ENCODE measurements at places on chromosomes 1 and 21.

- DNase-seq = no peak
Observed at GRCh38 chr1:174883409-174883808, 116.3 kb upstream of the CACYBP start.

GRCh38 chr21:15301736-15302135 lies 236.9 kb upstream of the NRIP1 start:
- no peak for DNase-seq

GRCh38 chr1:23177438-23178380 lies 9.1 kb upstream of the LUZP1 start:
- no peak for DNase-seq

DNA sequence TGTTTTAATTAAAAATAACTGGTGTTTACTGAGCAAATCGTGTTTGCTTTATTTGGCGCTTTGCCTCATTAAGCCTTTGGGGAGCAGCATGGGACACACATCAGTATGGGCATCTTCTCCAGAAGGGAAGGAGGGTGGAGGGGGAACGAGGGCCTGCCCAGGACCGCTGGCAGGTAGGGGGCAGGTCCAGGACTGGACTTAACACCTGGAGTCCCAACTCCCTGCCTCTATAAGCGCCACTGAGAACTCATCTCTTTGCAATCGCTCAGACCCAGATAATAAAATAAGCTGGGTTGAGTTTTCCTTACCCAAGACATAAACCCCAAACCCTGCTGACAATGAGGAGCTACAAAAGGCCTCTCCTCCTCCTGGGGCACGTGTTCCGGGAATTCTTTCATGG lies 15.1 kb downstream of the ABCG1 start:
- no peak for DNase-seq

DNA sequence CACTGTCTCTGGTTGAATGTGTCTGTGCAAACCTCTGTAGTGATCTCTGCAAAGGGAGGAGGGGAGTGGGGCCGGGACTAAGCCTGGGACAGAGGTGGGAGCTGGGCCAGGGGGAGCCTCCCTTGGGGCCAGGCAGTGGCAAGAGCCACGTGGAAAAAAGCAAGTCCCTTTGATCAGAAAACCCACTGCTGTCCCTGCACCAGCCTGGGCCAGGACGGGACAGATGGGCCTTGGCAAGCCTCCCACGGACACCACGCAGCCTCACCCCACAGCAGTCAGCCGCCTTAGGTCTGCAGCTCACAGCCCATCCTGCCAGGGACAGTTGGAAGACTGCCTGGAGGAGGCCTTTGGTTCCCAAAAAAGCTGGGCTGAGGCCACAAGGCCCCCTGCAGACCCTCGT lies 11.7 kb upstream of the TRAPPC10 start:
- no peak for DNase-seq

DNA sequence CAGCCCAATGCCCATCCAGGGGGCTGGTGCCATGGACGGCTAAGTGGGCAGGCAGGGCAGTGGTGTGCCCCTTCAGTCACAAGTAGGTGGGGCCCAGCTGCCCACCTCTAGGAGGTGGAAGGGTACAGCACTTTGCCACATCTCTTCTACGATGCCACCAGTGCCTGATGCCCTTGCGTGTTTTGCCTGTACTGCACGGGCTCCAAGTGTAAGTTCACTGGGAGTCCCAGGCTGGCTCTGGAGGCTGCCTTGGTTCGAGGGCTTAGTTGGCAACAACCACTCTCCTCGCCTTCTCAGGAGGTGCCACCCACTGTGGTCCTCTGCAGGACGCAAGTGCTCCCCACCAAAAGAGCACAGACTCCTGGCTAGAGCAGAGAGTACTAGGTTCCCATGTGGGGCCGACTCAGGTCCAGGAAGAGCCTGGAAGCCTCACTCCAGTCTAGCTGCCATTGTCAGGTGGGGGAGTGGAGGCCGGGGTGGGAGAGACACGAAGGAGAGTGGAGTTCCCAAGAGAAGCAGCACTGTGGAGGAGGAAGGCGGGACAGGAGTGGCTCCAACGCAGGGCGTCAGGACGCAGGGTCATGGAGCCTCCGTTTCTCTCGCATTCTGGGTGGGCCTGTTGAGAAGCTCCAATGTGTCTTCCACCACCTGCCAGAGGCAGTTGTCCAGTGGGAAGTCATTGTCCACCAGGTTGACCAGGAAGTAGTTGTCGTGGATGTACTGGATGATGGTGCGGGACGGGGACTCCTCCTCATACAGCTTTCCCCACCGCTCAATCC lies 15.5 kb downstream of the MTHFR start:
- DNase-seq = no peak

- DNase-seq = no peak
Observed at GRCh38 chr1:52659851-52660596, 27.1 kb downstream of the SHISAL2A start.

DNA sequence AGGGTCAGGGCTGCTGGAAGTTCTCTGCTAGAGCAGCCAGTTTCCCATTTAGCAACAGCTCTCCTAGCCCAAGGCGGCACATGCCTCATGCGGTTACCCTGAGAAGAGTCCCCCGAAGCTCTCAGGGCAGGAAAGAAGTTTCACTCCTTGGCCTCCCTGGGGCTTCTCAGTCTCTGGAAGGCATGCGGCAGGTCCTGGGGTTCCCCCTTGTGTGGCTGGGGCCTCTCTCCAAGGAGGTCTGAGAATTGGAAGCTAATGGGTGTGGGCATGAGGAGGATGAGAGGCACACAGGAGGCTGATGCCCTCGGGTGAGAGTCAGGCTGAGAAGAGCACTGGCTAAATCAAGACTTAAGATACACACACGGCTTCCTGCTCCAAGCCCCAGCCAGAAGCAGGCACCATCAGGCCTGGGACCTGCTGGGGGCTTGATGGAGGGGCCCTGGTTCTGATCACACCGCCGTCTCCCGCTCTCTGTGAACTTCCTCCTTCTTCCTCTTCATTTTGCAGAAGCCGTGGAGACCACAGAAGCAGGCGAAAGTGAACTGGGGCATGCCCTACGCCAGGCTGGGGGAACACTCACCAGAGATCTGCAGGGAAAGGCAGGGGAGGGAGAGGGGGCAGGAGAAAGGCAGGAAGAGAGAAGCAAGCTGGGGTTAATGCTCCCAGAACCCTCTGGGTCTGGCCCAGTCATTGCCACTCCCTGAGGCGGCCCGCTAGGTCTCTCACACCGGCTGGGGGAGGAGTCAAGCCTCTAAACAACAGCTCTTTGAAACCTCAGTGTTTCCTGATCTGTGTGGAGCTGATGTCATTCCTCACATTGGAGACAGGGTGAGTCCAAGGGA lies 15.1 kb downstream of the BLACAT1 start:
- DNase-seq = no peak

DNA sequence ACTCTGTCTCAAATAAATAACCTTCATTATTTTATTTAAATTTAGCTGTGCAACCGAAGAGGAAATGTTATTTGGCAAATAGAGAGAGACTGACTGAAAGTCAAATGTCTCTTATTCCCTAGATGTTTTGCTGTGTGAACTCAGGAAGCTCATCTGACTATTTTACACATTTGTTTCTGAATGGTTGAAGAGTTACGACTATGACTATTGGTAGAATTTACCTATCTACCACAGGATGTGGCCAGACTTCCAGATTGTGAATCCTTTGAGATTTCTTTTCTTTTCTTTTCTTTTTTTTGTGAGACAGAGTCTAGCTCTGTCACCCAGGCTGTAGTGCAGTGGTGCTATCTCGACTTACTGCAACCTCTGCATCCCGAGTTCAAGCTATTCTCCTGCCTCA lies 5.3 kb upstream of the SDE2 start:
- no peak for DNase-seq

DNA sequence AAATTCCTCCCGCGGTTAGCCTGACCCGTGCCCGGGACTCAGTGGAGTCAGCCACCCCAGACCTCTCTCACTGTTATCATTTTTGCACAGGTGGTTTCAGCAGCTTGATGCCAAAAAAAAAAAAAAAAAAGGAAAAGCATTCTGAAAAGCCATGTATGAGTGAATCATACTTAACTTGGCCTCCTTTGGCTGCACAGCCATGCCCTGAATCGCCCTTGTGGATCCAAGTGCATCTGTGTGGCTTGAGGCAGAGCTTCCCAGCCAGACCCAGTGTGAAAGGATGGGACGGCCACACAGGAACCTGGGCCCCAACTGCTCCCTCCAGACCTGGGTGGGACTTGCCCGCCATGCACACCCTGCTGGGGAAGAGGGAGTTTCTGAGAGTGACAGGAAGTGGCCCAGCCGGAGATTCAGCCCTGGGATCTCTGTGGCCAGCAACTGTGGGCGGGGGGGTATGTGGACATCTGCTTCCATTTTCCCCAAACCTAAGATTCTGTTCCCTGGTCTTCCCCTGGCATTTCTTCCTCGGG lies 8.6 kb downstream of the YBEY start:
- DNase-seq = no peak

DNA sequence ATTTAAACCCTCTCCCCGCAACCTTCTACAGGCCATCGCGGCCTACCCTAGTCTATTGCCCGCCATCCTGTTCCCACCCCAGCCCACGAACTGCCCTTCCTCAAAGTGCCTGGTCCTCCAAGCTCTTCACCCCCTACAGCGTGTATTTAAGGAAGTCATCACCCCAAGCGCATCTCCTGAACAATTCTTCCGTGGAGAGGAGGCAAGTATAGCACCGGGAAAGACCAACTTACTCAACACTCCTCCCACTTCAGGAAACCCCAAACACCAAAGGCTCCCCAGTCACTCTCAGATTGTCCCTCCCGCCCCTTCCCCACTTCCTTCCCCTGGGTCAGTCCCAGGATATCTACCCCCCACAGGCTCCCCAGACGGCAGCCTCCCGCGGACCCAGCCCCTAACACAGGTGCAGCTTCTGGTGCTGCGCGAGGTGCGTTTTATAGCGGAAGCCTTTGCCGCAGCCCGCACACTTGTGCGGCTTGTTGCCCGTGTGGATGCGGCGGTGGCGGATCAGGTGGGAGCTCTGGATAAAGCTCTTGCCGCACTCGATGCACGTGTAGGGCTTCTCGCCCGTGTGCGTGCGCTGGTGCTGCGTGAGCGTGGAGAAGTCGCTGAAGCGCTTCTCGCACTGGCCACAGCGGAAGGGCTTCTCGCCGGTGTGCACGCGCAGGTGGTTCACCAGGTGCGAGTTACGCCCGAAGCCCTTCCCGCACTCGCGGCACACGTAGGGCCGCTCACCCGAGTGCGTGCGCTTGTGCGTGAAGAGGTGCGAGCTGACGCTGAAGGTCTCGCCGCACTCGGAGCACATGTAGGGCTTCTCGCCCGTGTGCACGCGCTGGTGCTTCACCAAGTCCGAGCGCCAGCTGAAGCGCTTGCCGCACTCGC lies 25.5 kb downstream of the ZNF697 start:
- no peak for DNase-seq

DNA sequence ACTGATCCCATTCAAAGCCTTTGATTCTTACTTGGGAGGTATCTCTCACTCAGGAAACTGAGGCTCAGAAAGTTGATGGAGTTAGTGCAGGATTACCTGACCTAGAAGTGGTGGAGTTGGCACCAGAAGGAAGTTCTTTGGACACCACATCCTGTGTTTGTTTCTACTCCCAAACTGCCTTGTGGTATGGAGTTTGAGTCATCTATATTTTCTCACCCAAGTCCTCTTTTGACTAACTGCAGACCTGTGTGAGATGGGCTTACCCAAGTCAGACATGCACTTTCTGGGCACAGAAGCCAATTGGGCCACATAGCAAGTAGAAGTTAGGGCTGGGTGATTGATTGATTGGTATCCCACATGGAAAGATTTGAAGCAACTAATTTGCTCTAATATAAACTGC lies 36.1 kb downstream of the FGGY start:
- no peak for DNase-seq

DNA sequence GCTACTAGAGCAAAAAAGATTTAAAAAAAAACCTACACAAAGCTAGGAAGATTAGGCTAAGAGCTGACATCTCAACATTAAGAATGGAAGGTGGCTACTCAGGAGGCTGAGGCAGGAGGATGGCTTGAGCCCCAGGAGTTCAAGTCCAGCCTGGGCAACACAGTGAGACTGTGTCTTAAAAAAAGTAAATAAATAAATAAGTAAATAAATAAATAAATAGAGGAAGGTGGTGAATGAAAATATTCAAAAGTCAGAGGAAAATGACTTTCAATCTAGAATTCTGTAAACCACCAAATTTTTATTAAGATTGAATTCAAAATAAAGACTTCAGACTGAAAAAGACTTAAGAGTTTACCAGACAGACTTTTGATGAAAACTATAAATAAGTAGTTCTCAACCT lies 50.9 kb upstream of the TMPRSS2 start:
- no peak for DNase-seq

DNA sequence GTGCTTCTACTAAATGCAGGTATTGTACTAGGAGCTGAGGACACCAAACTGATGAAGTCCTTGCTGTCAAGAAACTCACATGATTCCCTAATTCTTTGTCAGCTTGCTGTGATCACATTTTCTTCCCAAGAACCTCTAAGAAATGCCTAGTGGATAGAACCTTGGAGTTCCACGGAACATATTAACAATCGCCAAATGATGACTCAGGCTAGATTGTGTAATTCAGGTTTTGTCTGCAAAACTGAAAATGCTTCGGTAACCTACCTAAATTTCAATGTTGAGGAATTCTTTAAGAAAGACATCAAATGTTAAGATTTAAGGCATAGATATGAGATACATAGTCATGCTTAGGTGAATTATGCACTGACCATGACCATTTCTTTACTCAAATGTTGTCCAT lies 1.7 kb upstream of the GADD45A start:
- no peak for DNase-seq

DNA sequence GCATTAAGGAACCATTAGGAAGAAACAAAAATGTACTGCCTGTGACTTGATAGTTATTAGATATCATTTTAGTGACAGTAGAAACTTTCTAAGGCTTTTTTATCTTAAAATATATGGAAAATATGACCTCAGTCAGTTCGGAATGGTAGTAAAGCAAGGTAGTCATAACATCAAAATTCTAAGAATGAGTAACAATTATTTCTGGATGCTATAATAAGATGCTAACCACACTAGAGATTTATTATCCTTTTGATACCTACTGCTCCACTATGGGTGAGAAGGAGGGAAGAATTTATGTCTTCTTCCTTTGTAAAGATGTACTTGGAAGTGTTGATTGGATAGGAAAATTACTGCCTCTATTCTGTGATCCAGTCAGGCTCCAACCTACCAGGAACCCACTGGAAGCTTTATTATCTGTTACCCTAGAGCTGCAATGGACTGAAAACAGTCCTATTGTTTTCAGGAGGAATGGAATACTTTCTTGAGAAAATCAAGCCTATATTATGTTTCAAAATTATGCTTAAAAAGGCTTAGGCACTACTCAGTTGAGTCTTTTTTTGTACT lies 8.8 kb downstream of the FMN2 start:
- no peak for DNase-seq
